ENCODE measurements at places on chromosomes 16 and 17.
A peak's percentile ranks its signal among the peaks of the same experiment; 100 is the strongest.

- DNase-seq, result no peak
Measured at GRCh38 chr17:47705536-47706530, 11.9 kb downstream of the TBKBP1 start.

DNA sequence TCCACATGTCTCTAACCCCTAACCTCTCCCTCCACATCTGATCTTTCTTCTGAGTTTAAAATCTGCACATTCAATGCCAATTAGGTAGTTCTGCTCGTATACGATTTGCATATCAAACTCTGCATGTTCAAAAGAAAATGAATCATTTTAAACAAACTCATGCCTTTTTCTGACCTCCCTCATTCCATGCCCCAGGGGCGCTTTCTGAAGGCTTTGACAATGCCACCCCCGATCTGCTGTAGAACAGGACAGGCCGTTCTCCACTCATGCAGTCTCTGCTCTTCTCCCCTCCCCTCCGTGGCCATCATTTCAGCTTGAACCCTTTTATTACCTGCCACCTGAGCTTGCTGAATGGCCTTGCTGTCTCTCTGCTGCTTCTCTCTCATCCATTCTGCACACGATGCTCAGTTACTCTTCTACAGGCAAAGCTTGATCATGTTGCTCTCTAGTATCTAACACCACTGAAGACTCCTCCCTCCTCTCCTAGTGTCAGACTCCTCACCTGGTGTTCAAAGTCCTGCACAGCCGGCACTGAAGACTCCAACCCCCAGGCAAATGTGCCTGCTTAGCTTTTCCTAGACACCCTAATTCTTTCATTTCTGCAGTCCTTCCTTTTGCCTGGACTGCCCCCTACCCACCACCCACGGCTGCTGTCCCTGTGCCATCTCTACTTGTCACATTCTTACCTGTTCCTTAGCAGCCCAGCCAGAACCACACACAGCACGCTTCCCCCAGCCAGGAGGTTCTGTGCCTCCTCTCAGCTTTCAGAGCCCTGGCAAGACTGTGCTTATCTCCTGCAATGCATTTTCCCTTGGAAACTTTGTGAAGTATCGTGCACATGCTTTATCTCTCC is 6.2 kb downstream of the TMEM238L start:
- DNase-seq, result no peak

DNA sequence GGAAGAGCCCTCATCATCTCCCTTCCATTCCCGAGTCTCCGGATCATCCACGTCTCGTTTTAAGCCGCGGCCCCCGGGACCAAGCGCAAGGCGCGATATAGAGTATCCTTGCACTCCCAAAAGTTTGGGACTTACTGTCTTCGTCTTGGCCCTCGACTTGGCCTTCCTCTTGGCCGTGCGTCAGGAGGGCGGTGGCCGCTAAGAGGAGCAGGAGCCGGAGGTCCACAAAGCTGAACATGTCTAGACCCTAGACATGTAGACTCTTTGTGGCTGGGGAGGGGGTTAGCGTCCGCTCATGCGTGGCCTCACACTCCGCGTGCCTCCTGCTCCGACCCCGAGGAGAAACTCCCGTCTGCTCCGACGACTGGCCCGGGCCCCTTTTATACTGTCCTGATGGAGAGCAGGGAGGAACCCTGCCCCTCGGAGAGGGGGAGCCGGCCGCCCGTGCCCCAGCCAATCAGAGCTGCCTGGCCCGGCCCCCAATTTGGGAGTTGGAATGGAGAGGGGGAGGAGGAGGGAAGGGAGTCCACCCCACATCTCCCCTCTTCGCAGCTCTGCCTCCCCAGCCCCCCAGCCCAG is at the start of gene COL1A1:
Gene COL1A1, minus strand, starts transcription at position 356 of the 579 bp plus-strand sequence. Its CDS starts 118 bp downstream, at position 238.
- DNase-seq, result no peak

GRCh38 chr17:73785958-73786743 is 141.9 kb upstream of the SDK2 start:
- DNase-seq, result no peak

GRCh38 chr17:9944704-9945103 is 39.6 kb upstream of the RCVRN start:
- DNase-seq, result no peak

GRCh38 chr17:79064026-79064425 is 10.6 kb upstream of the ENGASE start:
- DNase-seq, result no peak

- no peak for DNase-seq
Measured at GRCh38 chr17:12530161-12530560, 135.5 kb upstream of the MYOCD start.

- no peak for DNase-seq
Measured at GRCh38 chr16:84032458-84033178, 10.0 kb downstream of the SLC38A8 start.

GRCh38 chr16:83779886-83780285 is 27.9 kb upstream of the HSBP1 start:
- DNase-seq, result no peak

DNA sequence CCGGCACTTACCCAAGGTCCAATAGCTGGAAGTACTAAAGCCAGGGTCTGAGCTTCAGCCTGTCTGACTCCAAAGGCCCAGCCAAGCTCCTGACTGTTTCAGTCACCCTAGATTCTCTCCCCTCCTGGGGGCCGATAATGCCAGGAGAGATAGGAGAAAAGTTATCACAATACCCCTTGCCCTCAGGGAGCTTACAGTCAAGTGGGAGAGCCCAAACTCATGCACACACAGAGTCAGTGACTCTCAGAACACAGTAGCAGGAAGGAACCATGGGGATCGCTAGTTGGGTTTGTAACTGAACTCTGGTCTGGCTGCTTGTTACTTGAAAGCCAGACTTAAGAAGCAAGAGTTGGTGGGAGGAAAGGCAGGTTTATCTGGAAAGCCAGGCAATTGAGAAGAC is 14.9 kb downstream of the ZNF768 start:
- no peak for DNase-seq

- DNase-seq, result no peak
Measured at GRCh38 chr17:68749349-68750207, 148.4 kb upstream of the FAM20A start.

- DNase-seq, result no peak
Measured at GRCh38 chr17:82301916-82302567, 15.4 kb downstream of the CD7 start.

DNA sequence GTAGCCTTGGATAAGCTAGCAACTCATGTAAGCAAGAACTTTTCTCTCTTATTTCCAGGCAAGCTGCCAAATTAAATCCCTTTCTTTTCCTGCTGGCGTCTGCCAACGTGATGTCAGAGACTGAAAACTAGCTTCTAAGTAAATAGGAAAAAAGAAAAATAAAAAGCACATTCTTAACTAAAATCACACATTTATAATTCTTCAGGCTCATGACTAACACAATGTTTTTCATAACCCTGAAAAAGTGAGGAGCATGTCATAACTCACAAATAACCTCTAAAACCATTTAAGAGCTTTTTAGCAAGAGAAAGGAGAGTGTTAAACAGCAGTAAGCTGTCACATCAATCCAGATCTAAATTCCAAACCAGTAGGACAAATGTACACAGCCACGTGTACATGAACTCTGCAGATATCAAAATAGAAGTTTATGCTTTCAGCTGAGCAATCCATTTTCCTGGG is 110.0 kb downstream of the N4BP1 start:
- no peak for DNase-seq

GRCh38 chr16:68286153-68287074 is 22.1 kb downstream of the SLC7A6 start:
- DNase-seq, result no peak

GRCh38 chr17:28669918-28670317 is 7.9 kb downstream of the SUPT6H start:
- no peak for DNase-seq

GRCh38 chr16:72482695-72483094 is 310.7 kb upstream of the PMFBP1 start:
- DNase-seq, result no peak

DNA sequence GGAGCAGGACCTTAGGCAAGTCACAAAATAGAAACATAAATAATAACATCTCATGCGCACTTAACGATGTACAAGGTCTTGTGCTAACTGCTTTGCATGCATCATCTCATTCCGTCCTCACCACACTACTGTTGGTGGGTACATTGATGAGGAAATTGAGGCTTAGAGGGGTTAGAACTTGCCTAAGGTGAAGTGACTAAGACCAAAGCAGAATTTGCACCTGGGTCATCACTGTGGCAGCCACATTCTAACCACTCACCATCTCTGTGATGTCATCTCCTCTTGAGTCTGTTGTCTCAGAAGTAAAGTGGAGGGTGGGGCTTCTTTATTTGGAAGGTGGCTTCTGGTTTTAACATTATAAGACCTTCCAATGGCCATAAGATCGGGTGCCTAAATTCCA is 20.4 kb upstream of the TRIM25 start:
- DNase-seq, result no peak

DNA sequence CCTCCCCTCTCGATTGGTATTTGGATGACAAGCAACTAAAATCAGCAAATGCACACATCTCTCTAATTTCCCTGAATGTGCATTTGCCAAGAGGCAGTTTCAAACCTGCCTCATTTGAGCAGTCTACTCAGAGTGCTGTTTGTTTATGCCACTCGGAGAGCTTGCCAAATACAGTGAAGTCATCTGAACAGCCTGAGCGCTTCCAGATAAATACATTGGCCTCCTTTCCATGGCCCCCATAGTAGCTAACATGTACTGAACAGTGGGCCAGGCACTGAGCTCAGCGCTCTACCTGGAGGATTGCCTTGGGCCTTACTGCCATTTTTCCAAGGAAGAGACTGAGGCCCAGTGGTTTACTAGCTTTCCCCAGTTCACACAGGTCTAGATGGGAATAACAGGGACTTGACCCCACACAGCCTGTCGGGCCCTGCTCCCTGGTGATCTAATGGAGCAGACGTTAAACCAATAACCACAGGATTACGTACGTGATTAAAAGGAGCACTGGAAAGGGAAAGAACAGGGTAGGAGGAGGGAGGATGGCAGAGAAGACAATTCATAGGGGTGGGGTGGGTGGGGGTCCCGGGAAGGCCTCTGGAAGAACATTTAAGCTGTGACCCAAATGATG is 18.7 kb upstream of the ANKRD40CL start:
- DNase-seq, result no peak

DNA sequence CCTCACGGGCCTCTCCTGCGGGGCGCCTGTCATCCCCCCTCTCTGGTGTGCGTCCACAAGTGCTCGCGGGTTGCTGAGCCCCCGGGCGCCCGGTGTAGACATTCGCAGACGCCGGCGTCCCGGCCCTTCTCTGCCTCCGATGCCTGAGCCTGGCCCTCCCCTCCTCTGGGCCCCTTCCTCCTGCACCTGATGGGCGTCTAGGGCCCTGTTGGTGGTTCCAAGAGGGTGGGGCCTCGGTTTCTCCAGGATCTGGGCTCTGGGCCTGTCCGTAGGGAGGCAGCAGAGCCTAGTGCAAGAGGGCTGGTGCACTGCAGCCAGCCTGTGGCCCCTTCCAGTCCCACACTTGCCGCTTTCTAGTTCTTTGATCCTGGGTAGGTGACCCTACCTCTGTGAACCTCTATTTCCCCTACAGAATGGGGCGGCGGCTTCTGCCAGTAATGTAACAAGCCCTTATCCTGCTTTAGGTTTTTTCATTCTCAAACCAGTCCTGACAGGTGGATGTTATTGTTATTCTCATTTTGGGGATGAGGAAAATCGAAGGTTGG is 623 bp downstream of the E4F1 start:
- no peak for DNase-seq

GRCh38 chr17:65235284-65235683 is 98.1 kb downstream of the RGS9 start:
- DNase-seq, result no peak

GRCh38 chr16:57519796-57520360 is 16.5 kb downstream of the CCDC102A start:
- peak; percentile 51 for DNase-seq

DNA sequence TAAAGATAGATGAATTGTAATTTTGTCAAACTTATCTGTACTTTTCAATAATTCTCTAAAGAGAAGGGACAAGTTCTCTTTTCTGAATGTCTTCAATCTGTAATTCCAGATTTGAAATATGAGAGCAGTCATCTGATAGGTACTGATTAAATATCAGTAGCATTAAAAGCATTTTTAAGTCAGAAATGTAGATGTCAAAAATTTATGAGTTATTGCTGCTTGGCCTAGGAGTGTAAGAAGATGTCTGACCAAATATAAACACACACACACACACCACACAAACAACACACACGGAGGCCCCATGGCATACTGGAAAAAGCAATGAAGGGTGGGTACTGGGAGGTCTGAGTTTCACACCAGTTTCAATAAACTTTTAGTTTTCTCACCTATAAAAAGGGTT is 2.4 kb upstream of the TOB1 start:
- no peak for DNase-seq

GRCh38 chr16:14501331-14502255 is 128.5 kb downstream of the PARN start:
- no peak for DNase-seq

DNA sequence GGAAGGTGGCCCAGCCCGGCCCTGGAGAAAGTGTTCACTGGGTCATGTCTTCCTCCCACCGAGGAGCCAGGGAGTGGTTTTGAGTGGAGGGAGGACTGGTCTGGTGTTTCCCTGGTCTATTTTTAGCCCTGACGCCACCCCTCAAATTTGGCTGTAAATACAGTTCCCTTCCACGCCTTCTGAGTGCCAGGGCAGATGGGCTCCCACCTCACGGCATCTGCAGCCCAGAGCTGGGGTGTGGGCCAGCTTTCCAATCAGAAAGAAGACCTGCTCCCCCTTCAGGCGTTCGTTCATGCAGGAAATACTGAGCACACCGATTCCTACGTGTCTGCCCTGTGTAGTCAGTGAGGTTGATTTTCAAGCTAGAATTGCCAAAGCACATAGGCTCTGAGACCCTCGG is 53.7 kb downstream of the SNX20 start:
- no peak for DNase-seq

DNA sequence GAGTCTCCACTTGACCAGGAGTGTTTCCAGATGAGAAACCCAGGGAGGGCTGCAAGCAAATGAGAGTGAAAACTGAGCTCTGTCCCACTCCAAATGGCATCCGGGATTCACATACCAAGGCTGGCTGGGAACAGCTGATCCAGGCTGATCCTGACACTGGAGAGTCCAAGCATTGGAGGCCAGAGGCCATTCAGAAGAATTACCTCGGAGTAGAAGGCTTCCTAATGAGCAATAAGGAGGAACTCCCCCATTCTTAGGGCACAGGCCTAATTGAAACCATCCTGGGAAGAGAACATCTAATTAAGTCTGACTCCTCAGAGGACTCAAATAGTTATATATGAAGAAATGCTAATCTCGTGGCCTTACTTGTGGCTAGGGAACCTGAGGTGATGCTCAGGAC is 142.8 kb downstream of the PRKCA start:
- no peak for DNase-seq

DNA sequence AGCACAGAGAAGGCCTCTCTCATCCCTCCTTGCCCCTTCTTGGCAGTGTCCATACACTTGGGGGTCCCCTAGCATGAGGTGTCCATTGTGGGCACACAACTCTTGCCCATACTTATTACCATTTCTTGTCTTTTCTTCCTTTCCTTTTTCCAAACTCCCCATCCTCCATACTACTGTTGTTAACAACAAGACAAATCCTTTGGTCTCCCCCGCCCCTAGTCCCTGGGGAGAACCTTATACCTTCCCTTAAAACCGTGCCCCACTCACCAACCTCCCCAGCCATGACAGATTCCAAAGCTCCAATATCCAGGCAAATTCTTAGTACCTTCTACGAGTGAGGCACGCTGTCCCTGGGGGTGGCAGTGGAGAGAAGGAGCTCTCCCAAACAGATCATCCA is 82.9 kb downstream of the GAS7 start:
- no peak for DNase-seq

Measured in HAP-1 (cell line).